NCI-H1436 treated with DMSO at 0.1 percent for 48 hours (cell line): ENCODE measurements at places on chromosomes 13 and 19.

- no peak for DNase-seq
Observed at GRCh38 chr19:43636121-43636683, 3.4 kb downstream of the CADM4 start.

- no peak for DNase-seq
Observed at GRCh38 chr19:1745589-1746031, 7.7 kb upstream of the ONECUT3 start.

GRCh38 chr13:81140675-81141074 lies 799.7 kb upstream of the SPRY2 start:
- no peak for DNase-seq

- no peak for DNase-seq
Observed at GRCh38 chr19:11539495-11540365, 1.1 kb downstream of the CNN1 start.

DNA sequence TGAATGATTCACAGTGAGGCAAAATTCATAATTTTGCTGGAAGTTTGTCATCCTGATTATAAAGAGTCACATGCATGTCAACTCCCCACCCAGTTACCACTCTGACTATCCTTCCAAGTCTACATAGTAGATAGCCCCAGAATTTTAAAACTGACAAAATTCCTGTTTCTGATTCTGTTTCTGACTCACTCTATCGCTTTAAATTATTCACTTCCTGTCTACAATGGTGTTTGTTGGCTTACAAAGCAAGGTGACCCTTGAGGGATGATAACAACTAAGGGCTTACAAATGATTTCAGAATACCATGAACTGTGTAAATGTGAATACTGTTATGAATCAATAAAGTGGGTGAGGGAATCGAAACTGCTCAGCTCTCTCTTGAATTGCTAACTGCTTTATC lies 98.7 kb upstream of the KL start:
- no peak for DNase-seq

DNA sequence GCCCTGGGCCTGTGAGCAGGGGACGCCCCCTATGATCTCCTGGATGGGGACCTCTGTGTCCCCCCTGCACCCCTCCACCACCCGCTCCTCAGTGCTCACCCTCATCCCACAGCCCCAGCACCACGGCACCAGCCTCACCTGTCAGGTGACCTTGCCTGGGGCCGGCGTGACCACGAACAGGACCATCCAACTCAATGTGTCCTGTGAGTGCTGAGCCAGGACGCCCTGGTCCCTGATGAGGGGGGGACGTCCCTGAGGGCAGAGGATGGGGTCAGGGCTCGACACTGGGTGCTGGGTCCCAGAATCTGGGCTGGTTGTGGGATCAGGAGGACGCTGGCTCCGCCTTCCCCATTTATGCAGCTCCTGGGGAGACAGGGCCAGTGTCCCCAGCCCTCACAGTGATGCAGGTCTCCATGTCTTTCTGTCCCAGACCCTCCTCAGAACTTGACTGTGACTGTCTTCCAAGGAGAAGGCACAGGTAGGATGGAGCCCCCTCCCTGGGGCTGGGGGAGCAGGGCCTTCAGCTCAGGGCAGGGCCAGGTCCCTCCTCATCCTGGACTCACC lies 2.5 kb downstream of the SIGLEC7 start:
- DNase-seq = no peak

- DNase-seq = no peak
Observed at GRCh38 chr19:1363599-1363998, 20.1 kb upstream of the NDUFS7 start.

- DNase-seq = no peak
Observed at GRCh38 chr13:105972306-105972721, 563.1 kb downstream of the EFNB2 start.

DNA sequence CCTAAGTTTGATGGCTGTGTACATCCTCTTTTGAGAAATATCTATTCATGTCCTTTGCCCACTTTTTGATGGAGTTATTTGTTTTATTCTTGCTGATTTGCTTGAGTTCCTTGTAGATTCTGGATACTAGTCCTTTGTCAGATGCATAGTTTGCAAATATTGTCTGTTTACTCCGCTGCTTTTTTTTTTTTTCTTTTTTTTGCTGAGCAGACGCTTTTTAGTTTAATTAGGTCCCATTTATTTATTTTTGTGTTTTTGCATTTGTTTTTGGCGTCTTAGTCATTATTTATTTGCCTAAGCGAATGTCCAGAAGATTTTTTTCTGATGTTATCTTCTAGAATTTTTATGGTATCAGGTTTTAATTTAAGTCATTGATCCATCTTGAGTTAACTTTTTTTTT lies 114.9 kb downstream of the GPC6 start:
- no peak for DNase-seq

DNA sequence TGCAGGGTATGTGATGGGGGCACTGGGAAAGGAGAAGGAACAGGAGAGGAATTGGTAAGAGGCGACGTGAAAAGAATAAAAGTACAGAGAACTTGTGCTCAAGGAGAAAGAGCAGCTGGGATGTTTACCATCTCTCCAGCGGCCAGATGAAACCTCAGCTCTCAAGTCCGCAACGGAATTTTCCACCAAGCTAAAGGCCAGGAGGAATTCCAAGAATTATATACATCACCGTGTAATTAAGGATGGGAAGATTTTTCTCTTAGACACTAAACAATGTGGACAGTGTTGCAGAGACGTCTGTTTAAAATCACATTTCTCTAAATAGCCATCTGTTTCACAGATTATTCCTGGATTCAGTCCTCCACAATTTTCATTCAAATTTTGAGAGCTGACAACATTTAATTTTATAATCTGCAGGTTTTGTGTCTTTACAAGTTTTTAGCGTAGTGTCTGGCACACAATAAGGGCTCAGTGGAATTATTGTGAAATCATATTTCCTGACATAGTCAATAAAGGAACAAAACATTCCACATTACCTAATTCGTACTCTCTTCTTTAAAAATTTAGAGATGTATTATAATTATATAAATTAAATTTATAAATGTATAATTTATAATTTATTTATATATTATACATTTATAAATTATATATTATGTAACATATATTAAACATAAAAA lies 23.0 kb upstream of the USP29 start:
- DNase-seq = no peak

DNA sequence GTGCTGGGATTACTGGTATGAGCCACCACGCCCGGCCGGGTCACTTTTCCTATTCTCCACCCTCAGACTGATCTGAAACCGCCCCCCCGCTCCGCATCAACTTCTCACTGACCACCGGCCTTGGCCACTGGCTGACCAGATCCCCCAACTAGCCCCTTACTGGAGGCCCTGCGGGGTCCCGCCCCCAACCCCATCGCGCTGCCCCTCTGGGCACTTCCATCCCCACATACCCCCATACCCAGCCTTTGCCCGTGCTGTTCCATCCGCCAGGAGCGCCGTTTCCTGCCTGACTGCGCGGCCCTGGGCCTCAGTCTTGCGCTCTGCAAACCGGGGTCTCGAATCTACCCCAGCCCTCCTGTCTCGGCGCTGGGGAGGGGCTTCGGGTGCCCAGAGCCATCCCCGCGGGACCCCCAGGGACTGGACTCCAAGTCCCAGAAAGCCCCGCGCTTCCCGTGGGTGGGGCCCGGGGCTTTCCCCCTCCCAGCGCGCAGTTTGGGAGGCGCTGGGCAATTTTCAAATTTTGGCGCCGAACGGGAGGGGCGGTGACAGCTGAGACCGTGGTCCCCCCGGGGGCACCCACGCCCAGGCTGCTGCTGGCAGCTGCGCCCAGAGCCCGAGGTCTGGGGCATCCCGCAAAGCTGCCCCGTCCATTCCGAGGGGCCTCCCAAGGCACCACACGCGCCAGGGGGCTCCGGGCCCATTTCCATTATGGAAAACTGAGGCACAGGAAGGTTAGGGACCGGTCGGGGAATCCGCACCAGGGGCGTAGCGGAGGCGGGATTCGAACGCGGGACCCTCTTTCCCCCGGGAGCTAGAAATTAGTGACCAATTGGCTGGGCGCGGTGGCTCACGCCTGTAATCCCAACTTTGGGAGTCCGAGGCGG lies 5.2 kb upstream of the LMNB2 start:
- DNase-seq = no peak

DNA sequence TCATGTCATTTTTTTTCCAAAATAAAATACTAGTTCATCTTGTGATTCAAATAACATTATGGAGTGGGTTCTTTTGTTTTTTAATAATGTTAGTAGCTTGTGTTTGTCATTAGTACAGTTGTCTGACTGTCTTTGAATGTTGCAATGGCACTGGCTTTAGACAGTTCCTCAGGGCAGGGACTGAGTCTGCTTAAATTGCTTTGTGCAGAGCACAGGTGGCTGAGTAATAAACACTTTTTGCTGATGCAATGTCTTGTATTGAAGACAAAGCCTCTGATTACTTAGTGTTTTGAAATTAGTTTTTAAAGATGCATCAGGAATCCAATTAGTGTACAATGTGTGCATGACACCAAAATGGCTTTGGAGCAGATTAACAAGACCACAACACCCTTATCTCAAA lies 88.7 kb upstream of the PCDH9 start:
- no peak for DNase-seq

GRCh38 chr19:47100290-47100689 lies 13.3 kb downstream of the ZC3H4 start:
- DNase-seq = no peak

- DNase-seq = no peak
Observed at GRCh38 chr13:99354371-99354951, 47.3 kb upstream of the GPR183 start.
